Femur (tissue), 1 donor: ENCODE measurements at places on chromosomes 2 and 18.

DNA sequence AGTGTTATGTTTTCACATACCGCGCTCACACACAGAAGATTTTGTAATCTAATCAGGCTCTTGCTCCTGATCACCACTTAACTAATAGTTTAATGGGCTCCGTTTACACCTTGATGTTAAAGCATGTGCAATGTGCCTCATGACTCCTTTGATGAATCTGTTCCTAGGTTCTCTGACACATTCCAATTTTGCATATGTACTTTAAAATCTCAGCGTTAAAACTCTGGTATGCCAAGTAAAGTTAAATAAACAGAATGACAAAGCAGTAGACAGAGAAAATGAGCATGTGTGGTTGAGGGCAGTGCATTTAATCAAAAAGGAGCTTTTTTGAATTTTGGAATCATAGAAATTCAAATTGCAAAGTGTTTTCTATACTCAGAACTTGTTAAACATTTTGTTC, 96.4 kb downstream of the TCF4 start:
- DNase-seq: no peak

DNA sequence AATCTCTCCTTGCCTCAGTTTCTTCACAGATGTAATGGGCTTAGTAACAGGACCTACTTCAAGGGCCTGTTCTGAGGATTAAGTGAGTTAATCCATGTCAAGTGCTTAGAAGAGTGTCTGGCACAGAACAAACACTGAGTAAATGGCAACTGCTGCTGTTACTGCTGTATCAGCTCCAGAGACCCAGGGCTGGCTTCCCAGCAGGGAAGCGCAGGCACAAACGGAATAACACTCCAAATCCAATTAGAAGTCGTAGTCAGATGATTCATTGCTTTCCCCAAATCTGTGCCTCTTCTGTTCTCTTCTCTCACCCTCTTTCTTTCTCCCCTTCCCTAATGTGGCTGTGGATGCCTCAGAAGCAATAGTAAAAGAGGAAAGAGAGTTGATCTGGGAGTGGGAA, 101.1 kb upstream of the FZD7 start:
- DNase-seq: no peak

GRCh38 chr2:134758633-134759032, 39.8 kb upstream of the TMEM163 start:
- no peak for DNase-seq

GRCh38 chr2:181117206-181117925, 137.0 kb downstream of the UBE2E3 start:
- DNase-seq: no peak

DNA sequence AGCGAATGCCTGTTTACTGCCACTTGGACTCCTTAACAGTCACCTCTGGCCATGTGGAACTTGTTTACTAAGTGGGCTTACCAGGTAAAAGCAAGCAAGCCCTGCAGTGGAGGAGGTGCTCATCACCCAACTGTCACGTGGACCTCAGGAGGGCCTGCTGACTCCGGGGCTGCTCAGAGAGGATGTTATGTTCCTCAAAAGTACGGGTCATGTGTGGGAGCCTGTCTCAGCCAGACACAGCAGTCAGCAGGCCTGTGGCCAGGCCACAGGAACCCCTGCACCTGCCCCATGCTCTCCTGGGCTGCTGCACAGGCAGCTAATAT, 36.2 kb downstream of the AMER3 start:
- no peak for DNase-seq

DNA sequence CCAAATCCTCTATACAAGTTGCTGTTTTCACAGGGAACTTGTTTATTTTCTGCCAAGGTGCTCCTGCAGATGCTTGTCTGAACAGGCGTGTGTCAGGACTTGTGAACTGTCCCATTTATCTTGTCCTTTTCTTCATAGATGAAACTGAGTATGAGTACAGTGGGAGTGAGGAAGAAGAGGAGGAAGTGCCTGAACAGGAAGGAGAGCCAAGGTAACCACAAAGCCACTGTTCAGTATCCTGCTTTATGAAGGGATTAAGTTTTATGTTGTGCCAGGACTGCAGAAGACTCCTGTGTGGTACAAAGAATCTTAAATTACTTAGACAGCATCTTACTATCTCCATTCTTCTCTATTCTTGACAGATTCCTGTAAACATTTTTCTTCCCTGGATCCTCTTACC, 145.0 kb downstream of the MAP4K4 start:
- DNase-seq: no peak
